Activated T-cell treated with anti-CD3 and anti-CD28 coated beads for 1 hour (primary cell): ENCODE measurements at places on chromosomes 6 and 20.

GRCh38 chr6:107152638-107153430, 37.5 kb upstream of the BEND3 start:
- DNase-seq = no peak

- no peak for DNase-seq
Observed at GRCh38 chr6:13398069-13398381, 69.7 kb upstream of the TBC1D7 start.

- no peak for DNase-seq
Observed at GRCh38 chr20:57746201-57746600, 36.4 kb upstream of the PMEPA1 start.

DNA sequence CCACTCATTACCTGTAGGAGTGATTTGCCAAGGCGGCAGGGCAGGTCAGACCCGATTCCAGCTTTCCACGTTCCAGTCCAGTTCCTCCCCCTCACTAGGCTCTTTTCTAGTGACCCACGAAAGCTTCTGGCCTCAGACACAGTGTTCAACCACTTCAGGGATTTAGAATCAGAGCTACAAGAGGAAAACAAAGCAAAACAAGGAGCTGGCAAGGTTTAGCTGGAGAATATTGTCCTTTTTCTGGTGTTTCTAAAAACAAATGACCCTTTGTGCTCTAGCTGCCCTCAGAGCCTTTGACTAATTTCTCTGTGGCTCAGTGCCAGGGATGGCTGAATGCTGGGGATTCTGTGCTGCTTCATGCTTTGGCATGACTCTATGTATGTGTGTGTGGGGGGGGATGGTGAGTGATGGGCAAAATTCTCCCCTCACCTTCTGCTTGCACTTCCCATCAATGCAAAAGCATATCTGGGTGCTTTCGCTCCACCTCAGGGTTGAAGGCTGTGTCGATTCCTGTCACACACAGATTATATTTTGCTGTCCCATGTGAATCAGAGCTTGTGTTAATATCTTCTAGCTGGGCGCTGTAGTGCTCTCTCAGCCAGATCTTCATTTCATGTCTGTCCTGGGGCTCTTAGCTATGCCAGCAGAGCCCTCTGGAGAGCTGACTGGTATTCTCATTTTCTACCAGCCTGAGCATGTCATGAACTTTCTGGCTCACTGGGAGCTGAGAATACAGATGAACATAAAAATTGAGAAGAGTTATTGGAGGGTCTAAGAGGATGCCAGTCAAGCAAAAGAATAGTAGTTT, 19.3 kb upstream of the NEDD9 start:
- no peak for DNase-seq

DNA sequence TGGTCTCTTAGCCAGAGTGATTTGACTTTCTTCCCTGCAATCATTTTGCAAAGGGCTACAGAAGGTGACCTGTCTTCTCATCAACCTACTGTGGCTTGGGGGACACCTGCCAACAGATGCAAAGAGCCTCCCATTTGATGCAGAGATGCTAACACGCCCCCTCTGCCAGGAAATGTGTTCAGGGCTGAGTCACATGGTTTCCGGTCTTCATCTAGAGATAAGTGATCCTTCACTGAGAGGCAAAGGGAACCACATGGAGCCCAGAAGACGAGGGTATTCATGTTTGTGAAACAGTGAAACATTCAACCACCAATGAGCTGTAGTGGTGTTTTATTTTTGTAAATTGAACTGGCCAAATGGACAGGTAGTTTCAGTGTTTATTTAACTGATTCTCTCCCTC, 109.0 kb upstream of the RIN2 start:
- DNase-seq = no peak

- DNase-seq = no peak
Observed at GRCh38 chr20:8317448-8317847, 185.4 kb downstream of the PLCB1 start.

DNA sequence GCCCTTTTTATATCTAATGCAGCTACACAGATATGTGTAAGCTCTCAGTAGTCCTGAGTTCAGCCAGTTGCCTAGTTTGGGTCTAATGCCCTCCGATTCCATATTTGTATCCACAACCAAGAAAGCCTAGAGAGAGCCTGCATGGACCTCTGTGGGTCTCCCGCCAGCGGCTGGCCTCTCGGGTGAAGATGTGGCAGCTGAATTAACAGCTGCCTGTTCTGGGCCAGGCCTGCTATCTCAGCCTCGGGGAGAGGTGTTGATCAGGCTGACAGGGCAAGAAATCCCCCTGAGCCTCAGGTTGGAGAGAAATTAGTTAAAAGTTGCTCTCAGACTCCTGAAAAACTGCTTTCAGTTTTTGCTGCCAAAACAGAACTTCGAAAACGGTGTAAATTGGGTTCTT, 19.8 kb downstream of the PTK7 start:
- DNase-seq = no peak

GRCh38 chr6:160218810-160219209, 39.8 kb downstream of the SLC22A2 start:
- DNase-seq = no peak

DNA sequence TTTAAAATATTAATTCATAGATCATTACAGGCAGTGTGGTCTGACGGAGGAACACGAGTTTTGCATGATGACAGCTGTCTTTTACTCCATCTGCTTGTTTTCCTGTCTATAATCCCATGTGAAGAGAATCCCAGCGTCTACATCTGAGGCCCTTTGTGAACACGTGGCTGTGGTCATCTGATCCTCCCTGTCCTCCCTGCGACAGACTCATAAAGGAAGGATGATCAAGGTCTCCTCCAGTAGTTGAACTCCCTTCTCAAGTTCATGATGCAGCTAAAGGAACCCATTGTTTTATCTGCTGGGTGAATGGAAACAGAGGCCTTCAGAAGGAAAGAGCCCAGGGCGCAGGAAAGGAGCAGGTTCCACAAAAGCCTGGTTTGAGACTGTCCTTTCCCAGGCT, 435.8 kb upstream of the JARID2 start:
- DNase-seq = no peak

- DNase-seq = no peak
Observed at GRCh38 chr6:68502946-68503345, 132.1 kb upstream of the ADGRB3 start.

DNA sequence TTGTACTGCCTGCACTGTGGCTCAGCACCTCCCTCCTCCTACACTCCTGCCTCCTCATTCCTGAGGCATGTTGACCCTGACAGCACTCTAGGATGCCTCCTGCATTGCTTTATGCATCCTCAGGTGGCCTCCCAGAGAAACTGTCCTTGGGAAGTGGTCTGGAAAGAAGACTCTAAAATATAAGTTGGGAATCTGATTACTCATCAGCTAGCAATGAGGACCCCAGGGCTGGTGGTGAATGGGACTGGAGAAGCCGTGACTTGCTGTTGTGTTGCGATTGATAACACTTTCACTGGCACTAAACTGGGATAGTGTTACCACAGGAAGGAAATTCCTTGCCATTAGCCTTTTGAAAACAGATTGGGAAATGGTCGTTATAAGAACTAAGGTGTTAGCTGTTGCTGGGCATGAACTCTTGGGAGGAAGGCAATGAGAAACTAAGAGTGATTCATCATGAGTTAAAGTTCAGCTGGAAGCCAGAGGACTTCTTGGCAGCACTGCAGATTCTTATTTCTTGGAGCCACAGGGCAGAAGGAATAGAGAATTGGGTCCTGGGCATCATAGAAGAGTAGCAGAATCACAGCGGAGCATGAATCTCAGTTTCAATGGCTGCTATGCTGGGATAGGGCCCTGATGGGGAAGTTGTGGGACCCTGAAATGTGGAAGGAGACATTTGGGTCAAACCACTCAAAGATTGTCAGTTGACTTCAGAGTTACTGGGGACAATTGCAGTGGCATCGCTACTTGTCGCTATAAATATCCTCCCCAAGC, 10.1 kb upstream of the SIRPD start:
- DNase-seq = no peak

GRCh38 chr20:41889126-41889843, 271.1 kb upstream of the CHD6 start:
- DNase-seq = no peak

DNA sequence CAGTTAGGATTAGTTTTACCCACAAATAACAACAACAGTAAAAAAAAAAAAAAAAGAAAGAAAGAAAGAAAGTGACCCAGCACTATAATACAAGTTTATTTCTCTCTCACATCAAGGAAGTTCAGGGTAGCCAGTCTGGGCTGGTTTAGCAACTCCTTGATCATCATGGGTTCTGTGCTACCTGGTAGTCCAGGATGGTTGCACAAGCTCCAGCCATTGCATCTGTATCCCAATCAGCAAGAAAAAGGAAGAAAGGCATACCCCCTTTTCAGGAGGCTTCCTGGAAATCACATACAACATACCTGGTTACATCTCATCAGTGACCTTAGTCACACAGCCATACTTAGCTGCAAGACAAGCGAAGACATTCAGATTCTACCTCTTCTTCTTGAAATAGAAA, 128.5 kb downstream of the MTHFD1L start:
- no peak for DNase-seq

- no peak for DNase-seq
Observed at GRCh38 chr20:59020938-59021551, 1.8 kb downstream of the TUBB1 start.

GRCh38 chr20:61295249-61295648, 43.2 kb downstream of the CDH4 start:
- no peak for DNase-seq

GRCh38 chr20:49785852-49786175, 26.8 kb upstream of the SLC9A8 start:
- no peak for DNase-seq

DNA sequence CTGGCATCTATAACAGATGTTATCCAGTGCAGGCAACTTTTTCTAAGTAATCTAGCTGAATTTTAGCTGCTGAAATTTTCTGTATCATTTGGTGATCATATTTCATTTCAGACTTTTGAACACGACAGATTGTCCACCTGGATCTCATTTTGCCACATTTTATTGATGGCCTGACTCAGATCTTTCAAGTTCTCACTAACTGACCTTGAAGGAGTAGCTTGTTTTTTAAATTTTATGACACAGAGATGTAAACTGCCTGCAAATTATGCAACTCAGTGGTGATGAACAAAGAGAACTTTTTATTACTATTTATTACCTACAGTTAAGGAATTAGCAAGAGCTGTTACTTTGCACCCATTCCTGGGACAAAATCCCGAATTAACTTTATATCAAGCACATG, 366.4 kb downstream of the PAX1 start:
- no peak for DNase-seq

DNA sequence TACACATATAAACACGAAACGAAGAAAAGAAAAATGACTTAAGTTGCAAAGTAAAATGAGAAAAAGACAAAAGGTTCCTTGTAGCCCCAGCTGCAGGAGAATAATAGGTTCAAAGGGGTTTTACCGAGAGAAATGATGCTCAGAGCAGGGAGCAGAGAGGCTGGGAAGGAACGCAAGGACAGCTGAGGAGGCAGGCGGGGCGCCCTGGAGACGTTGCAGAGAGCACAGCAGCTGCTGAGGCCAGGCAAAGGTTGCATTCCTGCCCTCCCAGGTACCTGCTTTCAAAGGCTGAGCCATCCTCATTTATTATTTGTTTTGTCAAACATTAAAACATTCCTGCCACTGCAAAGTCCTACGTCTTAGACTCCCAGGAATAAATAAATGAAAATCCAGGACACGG, 16.2 kb upstream of the VAPB start:
- DNase-seq = no peak

DNA sequence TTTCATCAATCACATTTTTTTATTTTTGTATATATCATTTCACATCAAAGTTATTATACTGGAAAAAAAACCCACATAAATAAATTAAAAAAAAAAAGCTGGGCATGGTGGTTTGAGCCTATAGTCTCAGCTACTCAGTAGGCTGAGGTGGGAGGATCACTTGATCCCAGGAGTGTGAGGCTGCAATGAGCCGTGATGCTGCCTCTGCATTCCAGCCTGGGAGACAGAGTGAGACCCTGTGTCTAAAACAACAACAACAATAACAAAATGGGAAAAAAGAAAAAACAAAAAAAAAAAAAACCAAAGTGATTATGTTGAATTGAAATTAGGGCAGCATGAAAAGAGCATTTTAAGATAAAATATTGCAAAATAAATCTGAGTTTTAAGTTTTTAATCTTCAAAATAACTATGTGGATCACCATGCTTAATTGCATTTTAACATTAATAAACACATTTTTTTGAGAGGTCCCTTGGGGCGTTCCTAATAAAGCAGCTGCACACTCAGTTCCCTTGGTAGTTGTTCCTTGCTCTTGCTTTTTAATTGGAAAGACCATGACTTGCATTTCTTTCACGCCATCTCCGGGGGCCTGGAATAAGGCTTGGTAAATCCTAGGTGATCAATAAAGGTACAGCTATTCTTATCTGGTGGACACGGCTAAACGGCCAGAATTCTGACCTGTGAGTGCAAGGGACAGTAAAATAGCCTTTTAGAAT, 15.1 kb downstream of the NOX3 start:
- no peak for DNase-seq

DNA sequence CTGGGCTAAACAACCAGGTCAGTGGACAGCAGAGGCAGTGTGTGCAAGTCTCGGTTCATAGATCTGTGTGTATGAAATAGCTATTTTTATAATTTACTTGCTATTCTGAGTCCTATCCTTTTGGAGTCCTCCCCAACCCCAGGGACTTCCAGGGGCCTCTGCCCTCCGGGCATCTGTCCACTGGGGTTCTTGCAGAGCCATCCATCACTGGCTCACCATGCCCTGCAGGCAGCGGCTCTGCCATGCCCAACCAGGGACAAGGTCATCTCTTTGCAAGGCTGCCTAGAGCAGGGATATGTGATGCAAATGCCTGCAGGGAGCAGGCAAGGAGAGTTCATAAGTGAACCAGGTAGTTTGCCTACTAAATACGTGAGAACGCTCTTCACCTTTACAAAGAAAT, 10.5 kb upstream of the BEND3 start:
- DNase-seq = no peak

GRCh38 chr20:47278907-47279348, 77.6 kb downstream of the ZMYND8 start:
- DNase-seq = no peak

DNA sequence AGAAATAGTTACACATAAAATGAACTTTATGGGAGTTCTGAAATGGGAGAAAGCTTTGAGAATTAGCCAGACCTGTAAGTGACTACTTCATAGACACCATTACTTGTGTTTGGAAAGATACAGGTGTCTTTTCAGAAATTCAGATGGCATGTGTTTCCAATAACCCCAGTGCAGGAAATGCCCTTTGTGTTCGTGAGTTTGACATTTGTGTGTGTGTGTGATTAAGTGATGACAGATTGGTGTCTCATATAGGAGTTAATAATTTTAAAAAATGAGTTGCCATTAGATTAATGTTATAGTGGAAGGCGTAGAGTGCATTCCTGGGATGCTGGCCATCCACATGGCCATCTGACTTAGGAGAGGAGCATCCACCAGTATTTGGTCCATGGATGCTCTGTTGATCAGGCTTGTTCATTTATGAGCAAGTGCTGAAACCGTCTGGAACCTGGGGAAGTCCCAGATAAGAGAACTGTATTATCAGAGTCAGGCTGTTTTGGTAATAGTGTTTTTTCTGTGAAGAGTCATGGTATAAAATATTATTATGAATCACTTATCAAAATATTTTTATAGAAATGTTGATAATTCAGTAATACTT, 3.1 kb downstream of the STK4 start:
- DNase-seq = no peak

- no peak for DNase-seq
Observed at GRCh38 chr6:134161041-134161440, 108.6 kb upstream of the SLC2A12 start.

GRCh38 chr20:57361517-57361916, 10.5 kb downstream of the RAE1 start:
- DNase-seq = no peak
